ENCODE measurements at places on chromosomes 16 and 17.

DNA sequence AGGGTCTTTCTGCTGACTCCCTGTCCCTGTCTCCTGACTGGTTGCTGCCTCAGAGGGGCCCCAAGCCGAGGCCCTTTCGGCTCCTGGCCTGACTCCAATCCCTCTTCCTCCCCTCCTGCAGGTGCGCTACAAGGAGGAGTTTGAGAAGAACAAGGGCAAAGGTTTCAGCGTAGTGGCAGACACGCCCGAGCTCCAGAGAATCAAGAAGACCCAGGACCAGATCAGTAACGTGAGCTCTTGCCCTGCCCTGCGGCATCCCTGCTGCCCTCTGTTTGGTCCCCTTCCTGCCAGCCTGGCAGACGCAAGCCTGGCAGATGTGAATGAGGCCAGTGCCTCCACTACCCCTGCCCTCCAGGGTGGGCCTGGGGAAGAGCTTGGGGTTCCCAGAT, 27.1 kb upstream of the LASP1NB start:
- DNase-seq = no peak

- DNase-seq = no peak
These were observed at the start of gene SLC6A4 for GRCh38 chr17:30235386-30236296. Gene SLC6A4 (minus strand): TSS chr17:30235697. CDS start chr17:30221958, 13,739 bp downstream.

DNA sequence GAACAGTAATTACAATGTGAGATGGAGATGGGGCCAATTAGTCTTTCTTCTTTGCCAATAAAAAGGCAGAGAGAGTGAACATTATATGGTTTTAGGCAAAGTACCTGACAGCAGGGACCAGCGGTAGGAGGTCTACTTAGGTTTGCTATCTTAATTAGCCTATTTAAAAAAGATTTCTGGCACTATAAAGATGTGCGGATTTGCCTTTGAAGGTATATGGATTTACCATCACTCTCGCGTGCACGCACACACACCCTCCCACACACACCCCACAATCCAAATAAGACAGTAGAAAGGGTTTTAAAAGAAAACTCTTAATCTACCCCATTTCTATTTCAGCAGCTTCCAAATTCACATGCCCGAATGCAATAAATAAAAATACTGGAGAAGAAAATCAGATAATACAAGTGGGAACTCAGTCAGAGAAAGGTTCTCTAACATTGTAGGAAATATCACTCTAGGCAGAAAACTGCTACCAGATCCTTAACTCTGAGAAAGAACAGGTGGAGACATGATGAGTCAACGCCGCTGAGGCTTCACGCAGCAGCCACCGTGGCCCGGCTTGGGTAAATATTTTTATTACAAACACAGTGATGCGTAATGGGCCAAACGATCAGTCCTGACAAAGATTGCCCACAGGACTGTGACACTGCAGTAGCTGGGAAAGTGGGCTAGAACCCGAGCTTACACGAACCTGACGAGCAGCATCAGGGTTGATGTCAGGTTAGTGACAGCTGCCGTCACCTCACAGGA, 66.6 kb upstream of the AXIN2 start:
- no peak for DNase-seq

- no peak for DNase-seq
These were observed 45.9 kb upstream of the MEIOC start for GRCh38 chr17:44610331-44610730.

- DNase-seq = no peak
These were observed 835 bp downstream of the FBXL16 start for GRCh38 chr16:704552-705380.

GRCh38 chr16:83336603-83337002, 471.2 kb upstream of the HSBP1 start:
- DNase-seq = no peak

DNA sequence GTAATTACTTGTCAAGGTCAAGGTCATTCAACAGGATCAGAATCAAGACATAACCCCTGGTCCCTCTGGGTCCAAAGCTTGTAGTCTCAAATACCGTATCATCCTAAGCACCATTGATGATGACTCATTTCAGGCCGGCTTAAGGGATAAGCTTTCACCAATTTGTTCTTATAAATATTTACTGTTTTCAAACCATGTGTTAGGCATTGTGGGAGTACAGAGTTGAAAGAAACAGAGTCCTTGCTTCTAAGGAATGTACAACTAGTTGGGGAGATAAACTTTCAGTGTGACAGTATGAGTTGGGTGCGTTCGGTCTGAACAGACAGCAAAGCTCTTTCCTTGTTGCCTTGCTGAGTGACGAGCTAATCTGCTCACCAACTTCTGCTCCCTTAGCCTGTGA, 183.5 kb upstream of the MAF start:
- no peak for DNase-seq

GRCh38 chr17:31702041-31702440, 157.0 kb downstream of the COPRS start:
- DNase-seq = no peak

Data from SIG-M5 (cell line).